ENCODE measurements at places on chromosomes 1 and 21.

- DNase-seq: no peak
These were observed 98.5 kb downstream of the RERE start for GRCh38 chr1:8718850-8719361.

- DNase-seq: no peak
These were observed 102.3 kb upstream of the ZNF648 start for GRCh38 chr1:182163821-182164223.

DNA sequence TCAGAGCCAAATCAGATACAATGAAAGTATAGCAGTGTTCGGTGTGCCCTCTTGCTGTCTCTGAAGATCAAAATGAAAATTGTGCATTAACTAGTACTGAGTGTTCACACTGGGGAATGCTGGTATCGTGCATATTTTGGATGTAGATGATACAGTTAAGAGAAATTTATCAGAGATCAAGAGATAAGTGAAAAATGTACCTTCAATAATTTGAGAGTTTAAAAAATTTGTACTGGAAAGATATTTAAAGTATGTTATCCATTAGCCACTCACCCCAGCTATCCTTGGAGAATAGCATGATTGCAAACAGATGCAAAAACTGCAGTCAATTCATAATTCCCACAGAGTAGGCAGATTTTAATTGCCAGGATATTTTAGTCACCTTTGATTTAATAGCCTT is 56.4 kb downstream of the GREM2 start:
- DNase-seq: no peak

DNA sequence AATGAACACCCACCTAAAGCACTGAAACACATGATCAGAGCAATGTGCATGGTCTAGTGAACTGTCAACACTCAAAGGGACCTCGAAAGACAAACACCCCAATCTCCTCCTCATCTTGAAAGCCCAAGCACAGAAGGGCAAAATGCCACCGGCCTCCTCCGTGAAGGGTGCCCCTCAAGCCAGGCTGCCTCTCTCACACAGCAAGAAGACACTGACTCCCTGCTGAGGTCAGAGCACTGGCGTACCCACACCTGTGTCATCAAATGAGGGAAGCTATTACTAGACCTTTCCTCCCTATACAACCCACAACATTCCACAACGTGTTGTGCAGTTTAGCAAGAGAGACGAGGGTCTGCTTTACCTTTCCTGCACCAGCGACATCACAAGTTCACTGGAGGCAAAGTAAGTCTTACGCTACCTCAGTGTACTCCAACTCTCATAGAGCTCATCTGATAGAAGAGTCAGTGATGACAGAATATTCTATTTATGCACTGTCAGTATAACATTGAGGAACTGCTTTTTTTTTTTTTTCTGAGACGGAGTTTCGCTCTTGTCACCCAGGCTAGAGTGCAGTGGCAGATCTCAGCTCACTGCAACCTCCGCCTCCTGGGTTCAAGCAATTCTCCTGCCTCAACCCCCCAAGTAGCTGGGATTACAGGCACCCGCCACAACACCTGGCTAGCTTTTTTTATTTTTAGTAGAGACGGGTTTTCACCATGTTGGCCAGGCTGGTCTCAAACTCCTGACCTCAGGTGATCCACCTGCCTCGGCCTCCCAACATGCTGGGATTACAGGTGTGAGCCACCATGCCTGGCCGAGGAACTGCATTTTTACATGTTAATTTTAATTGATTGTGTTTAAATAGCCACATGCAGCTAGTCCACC is 3.3 kb downstream of the SH3BP5L start:
- DNase-seq: no peak

DNA sequence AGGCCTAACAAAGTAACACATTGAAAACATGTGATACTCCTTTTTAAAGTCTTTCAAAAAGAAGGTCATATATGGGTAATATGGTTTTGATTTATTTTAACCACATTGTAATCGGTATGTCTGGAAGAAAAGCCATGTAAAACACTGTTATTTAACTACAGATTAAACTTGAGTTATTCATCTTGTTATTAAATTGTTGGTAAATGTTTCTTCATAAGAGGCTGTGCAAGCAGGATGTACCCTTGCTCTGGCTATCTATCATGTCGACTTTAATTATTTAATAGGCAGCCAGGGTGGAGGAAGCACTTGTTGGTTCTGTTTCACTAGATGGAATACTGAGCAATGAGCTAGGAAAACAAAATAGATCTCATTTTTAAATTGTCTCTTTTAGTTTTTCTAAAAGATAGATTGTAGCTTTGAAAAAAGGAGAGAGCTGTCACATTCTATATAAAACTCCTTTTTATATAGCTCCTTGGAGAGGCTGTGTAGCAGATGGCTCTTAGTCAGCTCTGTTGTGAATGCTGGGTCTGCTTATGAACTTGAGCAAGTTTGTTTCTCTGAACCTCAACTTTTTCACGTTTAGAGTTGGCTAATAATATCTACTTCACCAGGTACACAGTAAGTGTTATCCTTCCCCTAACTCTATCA is 39.5 kb downstream of the LRRC8B start:
- no peak for DNase-seq

DNA sequence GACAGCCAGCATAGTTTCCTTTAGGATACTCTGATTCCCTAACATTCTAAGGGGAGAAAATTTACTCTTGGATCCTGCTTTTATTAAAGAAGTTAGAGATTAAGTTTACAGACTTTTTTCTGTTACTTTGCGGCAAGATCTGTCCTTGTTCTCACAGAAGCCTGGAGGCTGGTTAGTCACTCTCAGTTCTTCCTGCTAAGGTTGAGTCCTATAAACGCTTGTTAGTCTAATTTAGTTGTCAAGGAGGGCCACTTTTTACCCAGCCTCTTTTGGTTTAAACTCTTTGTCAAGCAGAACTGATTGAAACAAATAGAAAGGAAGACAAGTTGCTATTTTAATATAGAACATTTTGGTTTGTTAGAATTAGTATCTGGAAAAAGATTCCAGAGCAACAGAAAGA is 89.7 kb downstream of the C21orf91 start:
- no peak for DNase-seq

DNA sequence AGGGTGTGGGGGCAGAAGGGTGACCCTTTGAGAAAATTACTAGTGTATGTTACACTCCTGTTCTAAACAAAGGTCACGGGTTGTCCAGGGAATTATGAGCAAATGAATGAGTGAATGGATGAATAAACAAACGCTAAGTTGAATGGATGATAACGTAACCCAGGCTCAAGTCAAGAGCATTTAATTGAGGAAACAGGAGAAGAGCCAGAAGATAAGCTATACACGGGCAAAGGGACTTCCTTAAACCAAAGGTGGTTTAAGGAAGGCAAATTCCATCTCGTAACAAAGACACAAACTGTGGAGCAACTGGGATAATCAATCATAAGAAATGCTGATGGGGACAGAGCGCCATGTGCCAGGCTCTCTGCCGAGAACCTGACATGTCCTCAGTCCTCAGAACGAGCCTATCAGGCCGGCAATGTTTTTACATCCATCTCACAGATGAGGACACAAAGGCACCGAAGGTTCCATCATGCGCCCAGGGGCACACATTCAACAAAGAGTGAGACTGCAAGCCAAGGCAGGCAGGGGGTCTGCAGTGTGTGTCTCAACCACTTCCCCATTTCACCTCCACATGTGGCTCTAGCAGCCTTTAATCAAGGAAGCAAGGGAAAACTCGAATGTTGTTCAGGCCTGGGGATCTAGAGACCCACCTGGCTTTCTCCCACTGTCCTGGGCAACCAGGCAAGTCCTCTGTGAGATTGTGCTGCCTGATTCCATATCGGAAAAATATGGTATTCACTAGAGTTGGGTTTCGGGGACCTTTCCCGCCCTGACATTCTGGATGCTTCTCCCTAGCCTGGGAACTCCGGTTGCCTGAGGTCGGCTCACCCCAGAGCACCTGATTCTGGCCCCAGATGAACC is 126.8 kb upstream of the EDN2 start:
- DNase-seq: no peak

DNA sequence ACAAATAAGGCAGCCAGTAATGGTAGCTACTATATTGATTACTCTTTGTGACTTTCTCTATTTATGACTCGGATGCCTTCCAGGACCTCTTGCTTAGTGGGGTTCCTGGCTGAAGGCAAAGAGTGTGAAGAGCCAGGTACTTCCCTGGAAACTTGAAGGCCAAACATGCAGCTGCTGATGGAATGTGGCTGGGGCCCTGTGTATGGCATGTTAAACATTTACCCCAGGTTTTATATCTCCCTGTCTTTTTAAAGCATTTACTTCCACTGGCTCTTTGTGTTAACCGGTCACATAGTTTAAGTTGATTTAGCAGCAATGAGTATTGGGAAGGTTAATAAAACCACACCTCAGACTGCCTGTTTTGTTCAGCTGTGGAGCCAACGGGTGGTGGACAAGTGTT is 45.7 kb upstream of the PAXBP1 start:
- no peak for DNase-seq

GRCh38 chr21:38903690-38904139 is 98.0 kb downstream of the ETS2 start:
- no peak for DNase-seq

DNA sequence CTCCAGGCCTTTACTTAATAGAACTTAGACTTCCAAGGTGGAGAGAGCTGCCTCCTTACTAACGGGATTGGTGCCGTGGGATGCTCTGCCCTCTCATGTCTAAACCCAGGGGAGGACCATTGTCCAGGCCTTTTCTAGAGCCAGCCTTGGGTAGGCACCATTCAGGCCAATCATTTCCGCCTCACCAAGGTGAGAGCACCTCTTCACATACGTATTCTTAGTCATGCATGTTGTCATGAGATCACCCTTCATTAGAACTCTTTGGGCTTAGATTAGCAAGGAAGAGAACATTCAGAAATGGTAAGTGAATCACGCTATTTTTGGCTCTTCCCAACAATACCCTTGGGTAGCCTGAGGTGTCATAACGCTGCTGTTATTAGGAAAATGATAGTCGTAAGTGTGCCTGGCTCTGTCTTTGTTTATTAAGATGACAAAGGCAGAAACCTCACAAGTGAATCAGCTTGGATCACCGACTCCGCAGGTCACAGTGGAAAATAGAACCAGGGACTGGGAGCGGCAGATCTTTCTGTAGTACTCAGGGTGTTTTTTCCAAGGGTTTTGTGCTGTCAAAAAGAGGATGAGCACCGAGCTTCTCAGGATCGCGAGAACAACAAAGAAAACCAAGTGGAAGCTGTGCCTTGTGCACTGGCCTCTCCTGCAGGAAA is 55.0 kb downstream of the HUNK start:
- no peak for DNase-seq

DNA sequence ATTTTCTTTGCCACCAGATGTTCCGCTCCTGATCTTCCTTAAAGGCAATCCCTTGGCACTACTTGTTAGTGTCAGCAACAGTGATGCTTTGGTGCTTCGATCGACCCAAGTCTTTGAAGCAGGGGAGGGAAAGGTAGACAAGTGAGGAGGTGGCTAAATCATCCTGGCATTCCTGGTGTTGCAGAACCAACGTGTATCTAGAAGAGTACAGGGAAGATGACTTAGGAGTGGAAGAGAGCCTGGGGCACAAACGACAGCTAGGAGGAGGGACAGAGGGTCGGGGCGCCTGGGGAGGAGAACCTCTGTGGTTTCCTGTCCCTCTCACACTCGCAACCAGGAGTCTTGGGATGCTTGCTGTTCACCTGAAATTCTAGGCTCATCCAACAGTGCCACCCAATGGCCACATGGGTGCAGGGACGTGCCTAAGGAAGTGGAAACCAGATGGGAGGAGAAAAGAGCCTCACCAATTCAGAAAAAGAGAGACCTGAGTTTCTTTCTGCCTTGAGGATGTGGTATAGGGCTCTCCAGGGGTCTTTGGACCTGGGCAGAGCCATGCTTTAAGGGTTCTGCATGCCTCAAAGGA is 9.5 kb upstream of the KCNA2 start:
- DNase-seq: no peak

GRCh38 chr1:5286244-5286643 is 631.8 kb downstream of the AJAP1 start:
- peak; percentile 9 for DNase-seq

- no peak for DNase-seq
These were observed 54.5 kb downstream of the BACE2 start for GRCh38 chr21:41222247-41223068.

DNA sequence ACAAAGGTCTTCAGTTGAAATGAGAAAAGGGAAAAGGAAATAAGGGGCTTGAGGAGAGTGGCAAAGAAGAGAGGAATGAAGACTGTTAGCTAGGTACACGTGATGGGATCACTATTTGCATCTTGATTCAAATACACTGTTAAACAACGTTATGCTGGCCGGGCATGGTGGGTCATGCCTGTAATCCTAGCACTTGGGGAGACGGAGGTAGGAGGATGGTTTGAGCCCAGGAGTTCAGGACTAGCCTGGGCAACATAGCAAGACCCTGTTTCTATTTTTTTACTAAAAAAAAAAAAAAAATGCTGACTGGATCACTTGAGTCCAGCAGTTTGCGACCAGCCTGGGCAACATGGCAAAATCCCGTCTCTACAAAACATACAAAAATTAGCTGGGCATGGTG is 2.4 kb downstream of the RBM34 start:
- DNase-seq: no peak

DNA sequence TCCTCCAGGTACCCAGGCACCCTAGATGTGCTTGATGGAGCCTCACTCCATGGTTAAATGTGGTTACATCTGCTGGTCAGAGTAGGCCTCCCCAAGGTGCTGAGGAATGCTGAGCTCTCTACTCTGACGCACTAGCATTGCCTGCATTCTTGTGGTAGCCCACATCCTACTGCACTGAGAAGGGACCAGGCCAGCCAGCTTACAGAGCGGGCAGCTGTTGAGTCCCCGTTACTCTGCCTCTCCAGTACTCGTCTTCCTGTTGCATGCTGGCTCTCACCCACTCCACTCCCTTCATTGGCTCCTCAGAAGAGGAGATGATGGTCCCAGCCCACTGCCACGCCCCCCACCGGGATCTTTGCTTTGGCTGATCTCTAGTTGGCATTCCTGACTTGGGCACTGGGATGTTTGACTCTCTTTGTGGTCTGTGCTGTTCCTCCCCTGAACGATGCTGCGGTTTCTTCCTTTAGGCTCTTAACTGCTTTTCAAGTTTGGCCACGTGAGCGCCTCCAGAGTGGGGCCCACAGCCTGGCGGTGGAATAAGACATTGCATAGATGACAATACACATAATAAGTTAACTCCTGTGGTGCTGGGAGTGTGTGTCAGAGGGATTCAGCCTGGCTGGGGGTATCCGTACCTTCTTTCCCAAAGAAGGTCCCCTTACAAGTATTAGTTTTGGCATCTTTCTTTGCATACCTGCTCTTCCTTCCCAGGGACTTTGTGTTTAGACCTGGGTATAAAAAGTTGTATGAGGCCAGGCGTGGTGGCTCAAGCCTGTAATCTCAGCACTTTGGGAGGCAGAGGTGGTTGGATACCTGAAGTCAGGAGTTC is 18.6 kb downstream of the AZIN2 start:
- DNase-seq: peak; percentile 62

- no peak for DNase-seq
These were observed 586.4 kb downstream of the DPYD start for GRCh38 chr1:97334454-97334853.

All from effector memory CD4-positive, alpha-beta T cell (primary cell).